ENCODE measurements at places on chromosomes 12 and 14.
A peak's percentile ranks its signal among the peaks of the same experiment; 100 is the strongest.

GRCh38 chr14:73774241-73774570, 60.0 kb upstream of the PNMA1 start:
- DNase-seq: no peak

- no peak for DNase-seq
Observed at GRCh38 chr12:130520784-130521183, 183.1 kb downstream of the PIWIL1 start.

DNA sequence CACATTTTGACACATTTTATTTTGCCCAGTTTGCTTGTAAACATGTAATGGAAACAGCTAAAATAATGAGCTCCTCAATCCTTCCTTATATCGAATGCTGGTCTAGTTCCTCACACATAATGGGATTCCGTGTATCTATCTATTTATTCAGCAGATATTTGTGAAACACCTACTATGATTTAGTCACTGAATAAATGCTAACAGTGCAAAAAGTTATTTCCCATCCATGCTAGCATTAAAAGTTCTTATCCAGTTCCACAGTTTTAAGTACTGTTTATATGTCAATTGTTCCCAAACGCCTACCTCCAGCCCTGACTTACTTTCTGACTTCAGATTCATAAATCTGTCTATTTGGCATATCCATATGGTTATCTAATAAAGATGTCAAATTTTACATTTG, 1788.7 kb upstream of the FLRT2 start:
- DNase-seq: no peak

- DNase-seq: no peak
Observed at GRCh38 chr12:108612788-108613282, 15.0 kb upstream of the TMEM119 start.

DNA sequence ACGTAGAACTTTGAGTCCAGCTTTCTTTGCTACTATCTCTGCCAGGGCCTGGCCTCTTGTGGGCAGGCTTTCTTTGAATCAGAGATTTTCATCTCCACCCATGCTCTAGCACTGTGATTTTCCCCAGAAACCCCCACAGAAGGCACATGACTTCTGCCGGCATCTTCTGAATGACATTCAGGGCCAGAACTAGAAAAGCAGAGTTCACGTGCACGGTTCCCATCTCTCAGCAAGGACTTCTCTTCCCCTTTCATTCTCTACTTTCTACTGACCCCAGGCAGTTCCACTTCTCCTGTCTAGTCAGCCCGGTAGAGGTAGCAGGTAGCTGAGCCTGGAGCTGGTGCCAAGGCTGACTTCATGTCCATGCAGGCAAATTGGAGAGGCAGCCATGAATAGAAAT, 26.9 kb downstream of the BATF start:
- no peak for DNase-seq

DNA sequence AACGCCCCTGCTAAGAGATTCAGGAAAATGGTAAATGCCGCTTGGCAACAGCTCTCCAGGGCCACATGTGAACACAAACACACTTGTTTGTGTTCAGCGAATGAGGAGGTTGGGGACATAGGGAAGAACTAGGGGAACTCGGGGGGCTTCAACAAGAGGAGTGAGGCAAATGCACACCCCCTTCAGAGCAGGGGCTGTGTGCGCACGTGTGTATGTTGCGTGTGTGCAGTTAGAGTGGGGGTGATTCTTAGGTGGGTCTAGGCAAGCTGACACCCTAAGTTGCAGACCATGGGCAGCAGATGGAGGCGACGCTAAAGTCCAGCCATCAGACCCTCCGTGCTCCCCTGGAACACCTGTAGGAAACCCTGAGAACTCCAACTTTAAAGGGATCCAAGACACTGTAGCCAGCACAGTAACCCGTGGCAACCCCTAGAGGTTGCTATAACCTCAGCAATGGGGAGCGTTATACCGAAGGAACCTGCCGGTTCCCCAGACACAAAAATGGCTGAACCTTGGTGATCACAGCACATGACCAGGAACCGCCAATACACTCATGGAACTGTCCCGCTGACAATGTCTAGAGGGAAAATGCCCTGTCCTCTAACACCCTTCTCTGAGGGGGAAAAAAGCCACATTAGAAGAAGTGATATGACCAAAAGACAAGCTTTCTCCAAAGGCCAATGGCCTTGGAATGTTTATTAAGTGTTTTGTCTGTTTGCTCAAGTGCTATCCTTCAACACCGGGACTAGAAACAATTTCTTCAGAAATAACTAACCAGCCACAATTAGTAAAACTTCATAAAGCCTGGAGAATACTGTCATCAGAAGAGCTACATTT, 86.5 kb upstream of the CEP83 start:
- DNase-seq: peak; percentile 36

- no peak for DNase-seq
Observed at GRCh38 chr14:103284574-103285467, 49.2 kb upstream of the EIF5 start.

GRCh38 chr12:55647027-55647426, 10.3 kb downstream of the OR10P1 start:
- DNase-seq: no peak

- DNase-seq: no peak
Observed at GRCh38 chr14:58814466-58814865, 176.7 kb downstream of the DACT1 start.

DNA sequence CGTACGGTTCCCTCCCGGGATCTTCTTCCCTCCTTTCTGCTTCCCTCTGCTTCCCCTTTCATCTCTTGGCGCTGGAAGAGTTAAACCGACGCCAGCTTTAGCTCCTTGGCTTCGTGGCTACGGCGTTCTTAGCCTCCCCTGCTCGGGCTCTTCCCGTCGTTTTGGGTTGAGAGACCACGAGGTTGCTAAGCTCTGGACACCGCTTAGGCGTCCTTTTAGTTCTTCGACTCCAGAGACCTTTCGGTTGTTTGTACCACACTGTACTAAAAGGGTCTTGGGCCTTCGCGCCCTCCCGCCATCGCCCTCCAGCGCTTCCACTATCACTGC, 545 bp downstream of the CPSF2 start:
- no peak for DNase-seq

DNA sequence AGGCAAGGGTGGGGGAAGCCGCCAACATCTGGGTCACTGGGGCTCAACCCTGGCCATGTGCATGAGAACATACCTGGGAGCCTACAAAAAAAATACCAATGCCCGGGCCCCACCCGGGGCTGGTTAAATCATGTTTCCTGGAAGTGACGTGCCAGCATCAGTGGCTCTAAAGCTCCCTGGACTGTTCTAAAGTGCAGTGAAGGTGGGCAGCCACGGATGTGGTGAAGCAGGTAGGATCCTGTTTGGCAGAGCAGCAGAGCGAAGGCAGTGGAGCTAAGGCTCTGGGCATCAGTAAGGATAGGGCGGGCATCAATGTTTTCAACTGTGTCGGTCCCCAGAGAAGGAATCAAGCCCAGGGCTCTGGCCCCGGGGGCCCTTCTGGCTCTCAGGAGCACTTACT, 525 bp upstream of the GPR68 start:
- no peak for DNase-seq

GRCh38 chr14:103067231-103067954, 10.0 kb upstream of the CDC42BPB start:
- no peak for DNase-seq

GRCh38 chr14:86364634-86365033, 834.7 kb downstream of the FLRT2 start:
- DNase-seq: no peak

DNA sequence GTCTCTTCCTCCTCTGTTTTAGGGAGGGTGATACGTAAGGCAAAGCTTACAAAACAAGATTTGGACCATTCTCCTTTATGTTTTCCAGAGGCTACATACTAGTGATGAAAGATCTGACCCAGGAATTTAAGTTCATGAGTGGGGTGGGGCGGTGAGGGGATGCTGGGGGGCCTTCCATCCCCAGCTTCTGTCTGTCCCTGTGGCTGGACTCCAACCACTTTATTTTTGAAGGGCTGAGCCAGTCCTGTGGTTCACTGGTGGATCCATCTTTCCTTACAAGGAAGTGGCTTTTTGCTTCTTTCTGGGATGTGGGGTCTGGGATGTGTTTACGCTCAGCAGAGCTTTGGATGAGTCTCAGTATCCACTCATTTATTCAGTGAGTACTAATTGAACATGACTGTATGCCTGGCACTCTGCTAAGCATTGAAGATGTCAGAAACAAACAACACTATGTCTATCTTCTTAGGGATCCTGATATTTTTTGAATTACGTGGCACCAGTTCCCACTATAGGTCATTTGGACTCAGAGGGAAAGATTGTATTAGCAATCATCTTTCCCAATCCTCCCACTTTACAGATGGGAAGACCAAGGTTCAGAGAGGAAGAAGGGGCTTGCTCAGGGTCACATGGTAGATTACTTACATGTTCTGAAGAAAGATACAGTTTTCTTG, 291.8 kb upstream of the TBX3 start:
- DNase-seq: no peak

GRCh38 chr14:26548406-26548805, 49.4 kb downstream of the NOVA1 start:
- DNase-seq: no peak
